ENCODE measurements at places on chromosomes 2 and 18.

- DNase-seq, result no peak
These were observed 48.5 kb downstream of the SMAD7 start for GRCh38 chr18:48902023-48902855.

DNA sequence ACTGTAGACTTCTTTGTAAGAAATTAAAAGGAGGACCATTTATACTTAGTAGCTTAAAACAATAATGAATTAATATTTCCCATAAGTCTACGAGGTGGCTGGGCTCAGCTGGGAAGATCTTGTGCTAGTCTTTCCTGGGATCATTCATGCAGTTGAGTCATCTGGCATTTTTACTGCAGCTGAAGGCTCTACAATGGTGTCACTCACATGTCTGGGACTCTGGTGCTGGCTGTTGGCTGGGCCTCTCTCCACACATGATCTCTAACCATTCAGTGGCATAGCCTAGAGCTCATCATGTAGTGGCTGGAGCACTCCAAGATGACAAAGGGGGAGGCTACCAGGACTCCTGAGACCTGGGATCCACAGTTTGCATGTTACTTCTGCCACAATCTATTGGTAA lies 35.5 kb downstream of the CLASP1 start:
- DNase-seq, result no peak

DNA sequence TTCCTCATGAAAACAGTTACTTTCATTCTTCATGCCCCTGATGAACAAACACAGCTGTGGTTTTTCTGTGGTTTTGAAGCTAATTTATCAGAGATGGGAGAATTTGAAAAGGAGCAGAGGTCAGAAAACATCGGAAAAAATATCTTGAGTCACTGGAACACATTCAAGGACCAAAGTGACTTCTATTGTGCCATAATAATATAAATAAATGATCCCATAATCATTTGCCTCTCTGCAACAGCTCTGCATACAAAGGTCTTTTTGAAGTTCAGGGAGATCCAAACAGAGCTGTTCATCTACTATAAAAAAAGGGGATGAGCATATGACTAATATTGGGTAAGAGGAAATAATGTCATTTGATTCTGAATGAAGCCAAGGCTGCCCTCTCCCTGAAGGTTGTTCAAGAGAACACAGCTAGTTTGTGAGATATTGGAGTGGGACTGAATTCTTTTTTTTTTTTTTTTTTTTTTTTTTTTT lies 201.3 kb upstream of the GALNT5 start:
- no peak for DNase-seq

DNA sequence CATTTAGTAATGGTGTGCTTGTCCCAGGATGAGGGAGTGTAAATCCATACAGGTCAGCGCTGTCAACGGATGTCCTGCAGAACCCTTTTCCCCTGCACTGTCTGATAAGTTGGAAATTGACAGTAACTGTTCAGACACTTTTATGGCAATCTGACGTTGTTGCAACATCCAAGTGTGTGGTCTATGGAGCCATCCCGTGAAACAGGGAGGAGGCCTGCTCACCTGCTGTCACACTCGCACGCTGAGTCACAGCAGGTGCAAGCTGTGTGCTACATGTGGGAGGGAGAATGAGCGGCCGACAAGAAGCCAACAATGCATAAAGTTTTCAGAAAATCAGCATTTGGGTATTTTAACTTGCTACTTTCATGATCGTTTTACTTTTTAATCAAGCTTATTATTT lies 43.7 kb upstream of the RMDN2 start:
- no peak for DNase-seq

DNA sequence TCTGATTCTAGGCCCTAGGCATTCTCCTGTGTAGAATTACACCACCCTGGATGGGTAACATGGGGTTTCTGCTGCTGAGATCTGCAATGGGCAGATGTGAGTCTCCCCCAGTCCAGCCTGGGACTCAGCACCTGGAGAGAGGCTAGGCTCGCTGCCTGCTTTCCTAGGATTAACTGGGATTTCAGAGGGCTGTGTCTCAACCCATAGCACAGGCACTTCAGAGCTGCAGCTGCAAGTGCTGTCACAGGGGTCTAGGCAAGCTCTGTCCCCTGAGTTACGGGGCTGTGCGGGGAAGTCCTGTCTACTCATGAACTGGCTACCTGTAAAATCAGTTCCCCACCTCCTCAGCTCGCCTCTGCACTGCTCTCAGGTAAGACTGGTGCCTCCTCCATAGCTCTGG lies 51.5 kb downstream of the CABLES1 start:
- DNase-seq, result no peak

Data from activated gamma-delta T cell (primary cell).